ENCODE measurements at places on chromosomes 5 and 9.

DNA sequence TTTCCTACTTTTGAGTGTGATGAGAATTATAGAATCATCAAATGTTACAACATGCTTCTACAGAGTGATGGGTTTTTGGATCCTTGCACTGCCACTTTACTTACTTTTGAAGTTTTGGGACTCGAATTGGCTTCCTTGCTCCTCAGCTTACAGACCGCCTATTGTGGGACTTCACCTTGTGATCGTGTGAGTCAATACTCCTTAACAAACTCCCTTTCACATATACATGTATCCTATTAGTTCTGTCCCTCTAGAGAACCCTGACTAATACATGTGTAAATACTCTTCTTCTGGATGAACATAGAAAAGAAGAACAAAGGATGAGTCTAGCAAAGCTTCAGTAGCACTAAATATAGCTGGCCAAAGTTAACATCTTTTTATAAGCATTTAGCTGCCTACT, 98.7 kb upstream of the PDE4D start:
- no peak for DNase-seq

- no peak for DNase-seq
These were observed 4.1 kb downstream of the SAXO1 start for GRCh38 chr9:19028835-19029451.

DNA sequence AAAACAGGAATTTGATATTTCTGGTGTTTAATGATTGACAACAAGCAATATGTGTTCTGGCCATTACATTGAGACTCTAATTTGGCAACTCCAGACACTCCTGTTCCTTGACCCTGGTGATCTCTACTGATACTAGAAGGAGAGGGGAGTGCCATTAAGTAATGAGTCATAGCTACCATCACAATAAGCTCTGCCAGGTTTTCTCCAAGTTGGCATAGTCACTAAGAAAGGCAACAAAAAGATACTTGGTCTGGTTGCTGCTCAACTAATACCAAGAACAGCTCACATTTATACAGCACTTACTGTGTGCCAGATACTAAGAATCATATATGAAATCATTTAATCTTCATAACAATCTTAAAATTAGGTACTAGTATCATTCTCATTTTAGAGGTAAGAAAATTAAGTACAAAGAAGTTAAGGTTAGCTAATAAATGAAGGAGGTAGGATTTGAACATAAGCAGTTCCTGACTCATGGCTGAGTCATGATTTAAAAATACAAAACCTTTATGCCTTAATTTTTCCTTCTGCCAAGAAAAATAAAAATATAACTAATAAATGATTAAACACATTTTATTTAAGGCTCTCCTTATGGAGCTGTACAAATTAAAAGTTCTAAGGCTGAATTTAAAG, 19.9 kb upstream of the PRXL2C start:
- no peak for DNase-seq

- no peak for DNase-seq
These were observed 89.2 kb downstream of the CAMSAP1 start for GRCh38 chr9:135817951-135818717.

DNA sequence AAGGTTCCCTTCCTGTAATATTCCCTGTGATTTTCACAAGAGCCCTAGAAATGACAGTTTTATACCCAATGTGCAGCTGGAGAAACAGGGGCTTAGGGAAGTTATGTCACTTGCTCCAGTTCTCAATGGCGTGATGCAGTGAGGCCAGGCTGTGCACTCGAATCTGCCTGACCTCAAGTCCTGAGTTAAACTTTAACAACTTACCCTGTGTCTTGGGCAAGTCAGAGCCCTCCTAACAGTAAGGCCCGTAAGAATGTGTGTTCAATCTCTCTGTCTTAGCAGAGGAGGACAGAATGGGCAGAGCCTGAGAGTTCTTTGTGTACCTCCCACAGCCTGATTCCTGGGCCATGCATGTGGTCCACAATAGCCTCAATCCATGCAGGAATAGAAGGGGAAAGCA, 181.1 kb downstream of the TRIM32 start:
- no peak for DNase-seq

GRCh38 chr5:141515946-141516671, 27.2 kb downstream of the PCDHGC5 start:
- DNase-seq, result no peak

DNA sequence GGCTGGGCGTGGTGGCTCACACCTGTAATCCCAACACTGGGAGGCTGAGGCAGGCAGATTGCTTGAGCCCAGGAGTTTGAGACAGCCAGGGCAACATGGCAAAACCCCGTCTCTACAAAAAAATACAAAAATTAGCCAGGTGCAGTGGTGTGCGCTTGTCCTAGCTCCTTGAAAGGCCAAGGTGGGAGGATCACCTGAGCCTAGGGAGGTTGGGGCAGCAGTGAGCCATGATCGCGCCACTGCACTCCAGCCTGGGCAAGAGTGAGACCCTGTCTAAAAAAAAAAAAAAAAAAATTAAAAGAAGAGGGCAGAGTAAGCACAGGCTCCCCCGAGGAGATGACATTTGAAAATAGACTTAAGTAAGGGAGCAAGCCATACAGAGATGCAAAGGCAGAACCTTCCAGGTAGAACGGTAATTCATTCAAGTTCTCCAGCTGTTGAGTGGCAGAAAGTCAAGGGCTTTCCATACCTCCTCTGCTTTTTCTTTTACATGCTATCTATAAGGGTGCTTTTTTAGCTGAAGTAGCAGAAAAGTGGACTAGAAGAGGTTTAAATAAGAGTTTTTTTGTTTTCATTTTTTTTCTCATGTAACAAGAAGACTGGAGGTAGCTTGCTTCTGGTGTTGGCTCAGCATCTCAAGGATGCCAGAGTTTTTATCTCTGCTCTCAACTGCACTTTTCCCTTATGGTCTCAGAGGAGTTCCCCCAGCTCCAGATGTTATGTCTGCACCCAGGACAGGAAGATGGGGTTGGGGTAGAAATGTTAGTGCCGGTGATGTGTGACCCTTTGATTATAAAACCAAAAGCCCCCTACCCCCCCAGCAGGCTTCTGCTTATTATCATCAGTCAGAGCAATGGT, 40.8 kb downstream of the ERGIC1 start:
- no peak for DNase-seq

- no peak for DNase-seq
These were observed 208.6 kb downstream of the MPDZ start for GRCh38 chr9:13070612-13071595.

GRCh38 chr5:143572671-143573070, 169.2 kb upstream of the NR3C1 start:
- no peak for DNase-seq

- DNase-seq, result no peak
These were observed 80.3 kb downstream of the FGF1 start for GRCh38 chr5:142605611-142606010.

DNA sequence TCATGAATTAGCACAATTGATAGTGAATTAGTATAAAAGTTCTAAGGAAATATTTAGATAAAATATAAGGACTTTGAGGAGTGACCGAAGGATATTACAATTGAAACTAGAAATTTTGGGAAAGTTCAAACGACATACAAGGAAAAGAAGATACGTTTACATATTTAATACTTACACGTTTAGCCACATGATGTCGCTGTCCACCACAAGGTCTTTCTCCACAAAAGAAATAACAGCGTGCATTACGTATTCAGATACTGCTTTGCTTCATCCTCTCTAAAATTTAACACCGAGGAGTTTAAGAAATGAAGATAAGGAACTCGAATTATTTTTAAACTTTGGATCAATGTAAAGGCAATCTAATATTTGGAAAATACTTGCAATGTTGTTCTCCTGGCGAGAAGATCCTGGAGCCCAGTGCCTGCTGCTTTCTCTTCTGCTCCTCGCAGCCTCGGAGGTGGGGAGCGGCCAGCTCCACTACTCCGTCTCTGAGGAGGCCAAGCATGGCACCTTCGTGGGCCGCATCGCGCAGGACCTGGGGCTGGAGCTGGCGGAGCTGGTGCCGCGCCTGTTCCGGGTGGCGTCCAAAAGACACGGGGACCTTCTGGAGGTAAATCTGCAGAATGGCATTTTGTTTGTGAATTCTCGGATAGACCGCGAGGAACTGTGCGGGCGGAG, at the start of gene PCDHA3:
Gene PCDHA3, plus strand, starts transcription at position 242 of the 678 bp plus-strand sequence.
- DNase-seq, result no peak

DNA sequence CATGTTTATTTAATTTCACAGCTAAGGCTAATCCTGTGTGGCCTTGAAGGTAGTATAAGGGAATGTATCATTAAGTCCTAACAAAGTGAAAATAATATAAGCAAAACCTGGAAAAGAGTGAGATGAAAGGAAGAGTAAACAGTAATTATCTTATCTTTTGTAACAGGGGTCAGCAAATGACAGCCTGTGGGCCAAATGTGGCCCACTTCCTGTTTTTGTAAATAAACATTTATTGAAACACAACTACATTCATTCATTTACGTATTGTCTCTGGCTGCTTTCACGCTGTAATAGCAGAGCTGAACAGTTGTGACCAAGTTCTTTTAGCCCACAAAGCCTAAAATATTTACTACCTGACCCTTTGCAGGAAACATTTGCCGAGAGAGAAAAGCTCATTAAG, 78.4 kb upstream of the HTR4 start:
- no peak for DNase-seq

GRCh38 chr5:169299191-169299662, 1.7 kb downstream of the SLIT3 start:
- no peak for DNase-seq
